Stimulated activated effector memory CD8-positive, alpha-beta T cell treated with anti-CD3 and anti-CD28 coated beads, Interleukin-12 subunit alpha, Interleukin-12 subunit beta, amount 100 ng/mL, for 72 hours (primary cell): ENCODE measurements at places on chromosomes 4 and X.

GRCh38 chr4:122695226-122695625, 37.3 kb upstream of the BBS12 start:
- no peak for DNase-seq

GRCh38 chr4:140344621-140345020, 28.8 kb upstream of the SCOC start:
- DNase-seq = no peak

DNA sequence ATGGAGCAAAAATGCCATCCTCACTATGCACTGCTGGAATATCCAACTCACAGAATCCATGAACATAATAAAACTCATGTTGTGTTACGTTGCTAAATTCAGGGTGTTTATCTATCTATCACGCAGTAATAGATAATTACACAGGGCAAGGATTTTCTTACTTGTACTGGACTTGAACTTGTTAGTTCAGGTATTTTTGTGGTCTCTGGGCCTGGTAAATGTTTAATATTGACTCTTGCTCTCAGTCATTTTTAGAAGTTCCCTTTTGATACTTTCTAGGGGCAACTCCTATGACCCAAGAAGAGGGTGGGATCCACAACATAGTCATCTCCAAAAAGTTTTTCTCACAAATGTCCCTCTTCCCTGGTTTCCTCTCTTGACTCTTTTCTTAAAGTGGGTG, 522.4 kb upstream of the IGFBP7 start:
- DNase-seq = no peak

- no peak for DNase-seq
These were observed 933.0 kb upstream of the LCORL start for GRCh38 chr4:18954538-18954937.

DNA sequence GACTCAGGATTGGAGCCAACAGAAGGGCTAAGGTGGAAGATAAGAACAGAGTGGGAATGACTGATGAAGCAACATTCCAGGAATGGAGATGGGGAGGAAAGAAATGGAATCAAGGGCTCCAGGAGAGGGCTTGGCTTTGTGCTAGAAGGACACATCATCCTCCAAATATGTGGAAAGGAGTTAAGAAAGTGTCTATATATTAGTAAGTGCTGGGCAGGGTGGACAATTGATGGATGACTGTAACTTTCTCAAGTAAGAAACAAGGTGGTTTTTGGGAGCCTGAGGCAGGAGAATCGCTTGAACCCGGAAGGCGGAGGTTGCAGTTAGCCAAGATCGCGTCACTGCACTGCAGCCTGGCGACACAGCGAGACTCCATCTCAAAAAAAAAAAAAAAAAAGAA, 71.6 kb upstream of the NFKB1 start:
- DNase-seq = no peak

DNA sequence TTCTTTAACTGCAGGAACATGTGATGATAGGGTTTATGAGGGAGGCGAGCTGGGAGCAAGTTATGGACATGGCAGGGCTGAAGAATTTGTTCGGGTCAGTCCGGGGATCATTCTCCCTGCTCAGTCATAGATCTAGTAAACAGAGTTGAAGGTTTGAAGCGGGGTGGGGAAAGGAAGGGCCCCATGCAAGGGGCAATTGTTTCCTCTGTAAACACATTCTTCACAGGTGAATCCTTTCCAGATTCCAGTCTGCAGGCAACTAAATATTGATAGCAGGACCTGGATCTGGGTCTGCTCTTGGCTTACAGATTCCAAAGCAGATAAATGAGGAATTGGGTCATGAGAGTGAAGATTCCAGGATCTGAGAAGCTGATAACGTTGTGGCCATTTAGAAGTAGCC, 44.3 kb upstream of the ARHGAP24 start:
- no peak for DNase-seq
